ENCODE measurements at places on chromosomes 5 and 9. TPM values are rescaled to one million over a fixed set of nuclear protein-coding genes. Genes with fewer than 3 reads are reported as not detected.

TPM2 gene
- 168 TPM for total RNA-seq

SHOC1 gene
- total RNA-seq, result not detected

TMEM215 gene
- 0.57 TPM for total RNA-seq

TXNDC8 gene
- not detected for total RNA-seq

GFM2 gene
- 29.8 TPM for total RNA-seq

RANBP17 gene
- total RNA-seq, result 24.2 TPM

ELOVL7 gene
- 0.96 TPM for total RNA-seq

CARTPT gene
- not detected for total RNA-seq

TMEM174 gene
- total RNA-seq, result not detected

GRCh38 chr5:74413403-74414048, 227.0 kb downstream of the ENC1 start:
- peaks cover 47% of the 10 kb centered on the region for H3K4me1 ChIP-seq
- no peaks in the 10 kb centered on the region for H3K27me3 ChIP-seq
- no peak overlapping the region for H3K27ac ChIP-seq
- no peak for DNase-seq
- no peak overlapping the region for H3K4me3 ChIP-seq

DNA sequence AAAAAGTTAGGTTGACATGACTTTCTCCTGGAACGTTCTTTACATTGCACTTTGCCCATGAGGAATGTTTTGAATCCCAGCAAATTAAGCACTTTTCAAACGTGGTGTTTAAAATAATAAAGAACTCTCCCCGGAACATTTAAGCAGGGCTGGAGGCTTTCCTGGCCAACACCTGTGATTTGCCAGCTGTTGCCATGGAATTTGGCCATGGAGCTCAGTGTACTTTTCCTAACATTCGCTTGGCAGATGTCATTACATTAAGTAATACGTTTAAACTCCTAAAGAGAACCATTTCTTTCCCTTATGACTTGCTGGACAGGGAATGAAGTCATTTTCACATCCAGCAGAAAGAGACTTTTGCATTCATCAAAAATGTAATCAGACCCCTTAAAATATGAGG, 146.1 kb downstream of the GAS1 start:
- no peak overlapping the region for H3K4me3 ChIP-seq
- no peak overlapping the region for H3K27ac ChIP-seq
- no peaks in the 10 kb centered on the region for H3K27me3 ChIP-seq
- peaks cover 29% of the 10 kb centered on the region for H3K4me1 ChIP-seq
- DNase-seq, result no peak
- no peaks in the 10 kb centered on the region for H3K36me3 ChIP-seq

- no peaks in the 10 kb centered on the region for H3K4me1 ChIP-seq
- H3K36me3 ChIP-seq, result no peaks in the 10 kb centered on the region
- DNase-seq, result no peak
- peaks cover 57% of the 10 kb centered on the region for H3K27me3 ChIP-seq
- H3K4me3 ChIP-seq, result no peak overlapping the region
Measured at GRCh38 chr5:123044926-123045617, 8.5 kb upstream of the PPIC start.

DNA sequence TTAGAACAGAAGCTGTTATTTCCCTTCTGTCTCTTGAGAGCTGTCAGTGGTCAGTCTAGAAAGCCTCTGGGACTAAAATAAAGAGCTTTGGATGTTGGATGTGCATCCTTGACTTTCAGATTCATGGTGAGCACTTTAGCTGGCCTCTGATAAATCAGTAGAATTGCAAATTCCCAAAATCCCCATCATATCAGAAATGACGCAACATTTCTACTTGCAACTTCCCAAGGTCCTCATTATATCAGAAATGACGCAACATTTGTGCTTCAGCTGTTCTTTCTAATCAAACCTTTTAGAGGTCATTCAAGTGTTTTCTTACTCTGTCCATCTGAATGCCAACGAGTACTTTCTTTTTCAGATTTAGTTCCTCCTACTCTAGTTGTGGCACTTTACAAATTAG, 167.3 kb upstream of the MOCS2 start:
- no peaks in the 10 kb centered on the region for H3K27me3 ChIP-seq
- H3K27ac ChIP-seq, result no peak overlapping the region
- no peaks in the 10 kb centered on the region for H3K36me3 ChIP-seq
- no peak overlapping the region for H3K4me3 ChIP-seq
- DNase-seq, result no peak

- no peak for DNase-seq
- H3K36me3 ChIP-seq, result no peaks in the 10 kb centered on the region
- H3K27me3 ChIP-seq, result no peaks in the 10 kb centered on the region
- H3K4me3 ChIP-seq, result no peak overlapping the region
- H3K4me1 ChIP-seq, result peaks cover 4% of the 10 kb centered on the region
Measured at GRCh38 chr9:13956107-13956506, 357.8 kb downstream of the NFIB start.

- no peak overlapping the region for H3K4me3 ChIP-seq
- H3K36me3 ChIP-seq, result peaks cover 15% of the 10 kb centered on the region
- no peaks in the 10 kb centered on the region for H3K4me1 ChIP-seq
- H3K27ac ChIP-seq, result peak overlapping the region; percentile 83
- no peak for DNase-seq
Measured at GRCh38 chr9:128588581-128589233, 36.3 kb downstream of the SPTAN1 start.

DNA sequence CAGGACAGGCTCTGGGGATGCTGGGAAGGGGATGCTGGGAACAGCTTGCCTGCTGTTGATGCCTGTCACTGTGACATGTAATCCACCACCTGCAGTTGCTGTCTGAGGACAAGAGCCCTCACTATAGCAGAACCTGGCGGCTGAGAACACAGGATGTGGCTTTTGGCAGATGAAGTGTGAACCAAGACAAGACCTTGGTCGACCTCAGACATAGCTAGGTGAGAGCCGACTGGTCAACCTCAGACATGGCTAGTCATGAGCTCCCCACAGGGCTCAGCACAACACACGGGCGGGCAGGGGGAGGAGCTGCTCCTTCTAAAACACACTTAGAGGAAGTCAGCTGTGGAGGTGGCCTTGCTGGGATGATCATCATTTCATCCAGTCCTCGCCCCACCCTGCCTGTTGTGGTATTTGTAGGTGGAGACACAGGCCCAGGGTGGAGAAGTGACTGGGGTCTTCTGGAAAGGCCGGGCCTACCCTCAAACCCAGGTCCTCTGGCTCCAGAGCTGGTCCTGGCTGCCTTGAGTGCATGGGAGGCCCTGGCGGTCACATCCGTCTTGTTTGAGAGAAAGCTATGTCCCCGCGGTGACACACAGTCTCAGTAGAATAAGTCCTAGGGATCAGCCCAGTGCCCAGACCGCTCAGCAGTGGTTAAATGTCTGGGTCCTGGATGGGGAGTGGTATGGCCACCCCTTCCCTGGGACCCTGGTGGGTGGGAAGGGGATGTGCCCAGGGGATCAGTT, 6.1 kb downstream of the SUSD3 start:
- H3K4me3 ChIP-seq, result no peak overlapping the region
- no peak for DNase-seq
- H3K4me1 ChIP-seq, result no peaks in the 10 kb centered on the region
- H3K27ac ChIP-seq, result peak overlapping the region; percentile 12
- H3K27me3 ChIP-seq, result peaks cover 12% of the 10 kb centered on the region
- no peaks in the 10 kb centered on the region for H3K36me3 ChIP-seq

GRCh38 chr9:133513214-133514100, 11.3 kb downstream of the MYMK start:
- H3K27me3 ChIP-seq, result peaks cover 3% of the 10 kb centered on the region
- no peaks in the 10 kb centered on the region for H3K36me3 ChIP-seq
- DNase-seq, result no peak
- peaks cover 10% of the 10 kb centered on the region for H3K4me1 ChIP-seq

- H3K4me1 ChIP-seq, result peaks cover under 1% of the 10 kb centered on the region
- H3K4me3 ChIP-seq, result no peak overlapping the region
- DNase-seq, result no peak
- H3K27ac ChIP-seq, result no peak overlapping the region
- H3K36me3 ChIP-seq, result no peaks in the 10 kb centered on the region
Measured at GRCh38 chr9:72863456-72864094, 89.3 kb downstream of the ALDH1A1 start.

DNA sequence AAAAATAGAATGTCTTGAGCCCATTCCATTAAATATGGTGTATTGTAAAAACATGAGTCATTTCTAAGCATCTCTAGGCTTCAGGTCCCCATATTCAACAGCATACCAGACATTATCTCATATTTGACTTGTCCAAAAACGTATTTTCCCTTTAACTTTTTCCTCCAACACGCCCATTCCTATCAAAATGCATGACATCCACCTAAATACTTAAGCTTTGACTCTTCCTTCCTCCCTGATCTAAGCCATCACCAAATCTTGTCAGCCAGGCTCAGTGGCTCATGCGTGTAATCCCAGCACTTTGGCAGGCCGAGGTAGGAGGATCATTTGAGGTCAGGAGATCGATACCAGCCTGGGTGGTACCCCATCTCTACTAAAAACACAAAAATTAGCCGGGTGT, 23.9 kb downstream of the VCP start:
- H3K4me1 ChIP-seq, result no peaks in the 10 kb centered on the region
- H3K27me3 ChIP-seq, result no peaks in the 10 kb centered on the region
- no peak overlapping the region for H3K4me3 ChIP-seq
- DNase-seq, result no peak

DNA sequence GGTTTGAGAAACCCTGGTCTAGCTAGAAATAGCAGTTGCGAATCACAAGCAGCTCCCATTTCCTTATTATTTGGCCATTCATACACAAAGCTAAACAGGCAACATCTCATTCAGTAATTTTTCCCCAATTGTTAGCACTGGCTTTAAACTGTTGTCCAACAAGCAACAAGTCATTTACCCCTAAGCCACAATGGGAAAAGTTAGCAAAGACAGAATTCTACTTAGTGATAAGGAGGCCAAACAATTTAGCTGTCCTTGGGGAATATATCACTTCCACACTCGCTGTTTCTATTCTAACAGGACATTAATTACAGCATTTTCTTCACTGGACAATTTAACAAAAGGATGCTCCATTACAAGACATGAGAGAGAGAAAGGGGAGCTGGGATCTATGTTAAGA, 2.8 kb downstream of the MYO10 start:
- no peak for DNase-seq
- peaks cover 69% of the 10 kb centered on the region for H3K4me1 ChIP-seq
- H3K27ac ChIP-seq, result no peak overlapping the region
- H3K27me3 ChIP-seq, result peaks cover 22% of the 10 kb centered on the region
- H3K36me3 ChIP-seq, result no peaks in the 10 kb centered on the region

GRCh38 chr9:111970827-111971226, 74.2 kb downstream of the UGCG start:
- no peaks in the 10 kb centered on the region for H3K27me3 ChIP-seq
- no peak overlapping the region for H3K4me3 ChIP-seq

- DNase-seq, result no peak
- H3K4me3 ChIP-seq, result no peak overlapping the region
- peaks cover 6% of the 10 kb centered on the region for H3K27me3 ChIP-seq
- peaks cover 7% of the 10 kb centered on the region for H3K4me1 ChIP-seq
- H3K27ac ChIP-seq, result no peak overlapping the region
Measured at GRCh38 chr9:131036071-131036470, 27.1 kb downstream of the LAMC3 start.

- peaks cover 36% of the 10 kb centered on the region for H3K4me1 ChIP-seq
- H3K4me3 ChIP-seq, result peak overlapping the region; percentile 96
- peaks cover 2% of the 10 kb centered on the region for H3K36me3 ChIP-seq
- peaks cover 4% of the 10 kb centered on the region for H3K27me3 ChIP-seq
Measured at GRCh38 chr9:130713286-130713960, 19.8 kb downstream of the EXOSC2 start.

GRCh38 chr5:121870489-121870888, 18.8 kb downstream of the FTMT start:
- peaks cover 6% of the 10 kb centered on the region for H3K27me3 ChIP-seq
- no peak overlapping the region for H3K27ac ChIP-seq
- no peaks in the 10 kb centered on the region for H3K4me1 ChIP-seq
- no peak overlapping the region for H3K4me3 ChIP-seq

GRCh38 chr5:6291961-6292360, 86.4 kb downstream of the MED10 start:
- DNase-seq, result no peak
- H3K4me1 ChIP-seq, result no peaks in the 10 kb centered on the region
- no peak overlapping the region for H3K4me3 ChIP-seq
- no peaks in the 10 kb centered on the region for H3K36me3 ChIP-seq
- no peak overlapping the region for H3K27ac ChIP-seq
- peaks cover 61% of the 10 kb centered on the region for H3K27me3 ChIP-seq

Data from neural crest cell (in vitro differentiated cells).